ELF-1 (cell line): ENCODE measurements at places on chromosomes 7 and 10.

DNA sequence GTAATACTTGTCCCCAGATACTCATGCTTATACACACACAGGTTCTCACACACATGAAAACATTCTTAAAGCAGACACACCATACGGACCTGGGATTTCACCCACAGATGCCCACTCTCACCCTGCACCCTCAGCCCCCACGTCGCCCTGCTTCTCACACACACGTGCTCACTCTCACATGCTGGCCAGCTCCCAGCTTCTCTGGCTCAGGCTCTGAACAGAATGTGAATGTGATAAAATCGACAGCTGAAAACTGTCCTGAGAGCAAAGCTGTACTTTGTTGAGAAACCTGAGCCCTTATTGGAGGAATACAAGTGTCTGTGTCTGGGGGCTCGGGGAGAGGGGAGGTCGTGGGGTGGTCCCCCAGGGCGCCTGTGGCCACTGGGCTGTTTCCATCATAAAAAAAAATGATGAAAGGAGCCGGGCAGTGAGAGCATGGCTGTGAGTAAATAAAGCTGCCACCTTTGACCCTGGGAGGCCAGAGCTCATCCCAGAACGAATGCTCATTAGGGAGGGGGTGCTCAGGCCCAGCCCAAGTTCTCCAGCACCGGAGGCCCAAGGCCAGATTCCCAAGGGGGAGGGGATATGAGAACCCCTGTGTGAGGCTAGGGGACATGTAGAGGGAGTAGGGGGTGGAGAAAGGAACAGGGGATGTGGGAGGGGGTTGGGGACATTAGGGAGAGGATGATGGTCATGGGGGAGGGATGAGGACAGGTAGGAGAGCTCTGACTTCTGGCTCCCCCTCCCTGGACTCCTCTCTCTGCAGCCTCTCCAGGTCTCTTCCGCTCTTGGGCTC lies 18.1 kb upstream of the TLX1 start:
- DNase-seq = no peak

DNA sequence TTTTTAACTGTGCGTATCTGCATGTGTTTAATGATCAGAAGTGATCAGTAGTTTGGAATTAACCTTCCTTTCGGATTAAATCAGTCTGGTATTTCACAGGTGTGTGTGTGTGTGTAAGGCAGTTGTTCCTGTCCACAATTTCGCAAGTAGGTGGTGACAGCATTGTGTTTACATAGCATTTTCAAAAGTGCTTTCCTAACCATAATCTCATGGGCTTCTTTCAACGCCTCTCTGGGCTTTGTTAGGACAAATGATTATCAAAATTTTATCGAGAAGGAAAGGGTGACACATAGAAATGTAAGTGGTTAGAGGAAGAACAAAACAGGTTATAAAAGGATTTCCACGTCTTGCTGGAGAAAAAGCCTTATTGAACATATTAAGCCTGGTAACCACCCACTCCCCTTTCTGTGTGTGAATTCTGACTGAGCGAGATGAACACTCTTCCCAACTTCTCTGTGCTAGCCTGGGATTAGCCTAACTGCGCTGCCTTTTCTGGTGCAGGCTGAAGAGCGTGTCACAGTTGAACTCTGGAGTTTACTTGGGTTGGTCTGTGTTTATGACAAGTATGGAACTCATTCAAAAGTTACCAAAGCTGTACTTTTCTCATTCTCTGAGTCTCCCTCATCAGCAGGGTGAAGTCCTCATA lies 292.3 kb upstream of the PITRM1 start:
- DNase-seq = no peak

GRCh38 chr10:107054469-107055156 lies 109.9 kb downstream of the SORCS1 start:
- DNase-seq = no peak

DNA sequence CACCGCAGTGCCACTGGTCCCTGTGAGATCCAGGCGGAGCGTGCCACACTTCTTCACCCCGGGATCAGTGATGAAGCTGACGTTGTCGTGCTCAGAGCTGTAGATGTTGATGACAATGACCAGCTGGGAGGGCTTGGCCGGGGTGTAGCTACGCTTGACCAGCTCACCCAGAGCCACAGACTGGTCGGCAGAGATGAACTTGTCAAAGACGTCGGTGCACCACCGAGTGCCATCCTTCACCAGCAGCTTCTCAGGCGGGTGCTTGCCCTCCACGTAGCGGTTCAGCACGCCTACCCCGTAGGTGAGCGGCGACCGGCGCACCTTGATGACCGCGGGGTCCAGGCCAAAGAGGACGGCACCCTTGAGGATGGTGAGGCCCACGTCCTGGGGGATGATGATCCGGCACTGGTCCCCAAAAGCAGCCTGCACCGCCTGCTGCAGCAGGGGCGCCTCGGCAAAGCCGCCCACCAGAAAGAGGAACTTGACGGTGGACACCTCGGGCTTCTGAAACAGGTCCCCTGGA lies 54.2 kb downstream of the PNLIPRP2 start:
- no peak for DNase-seq

GRCh38 chr10:24197263-24197662 lies 11.7 kb upstream of the KIAA1217 start:
- no peak for DNase-seq

GRCh38 chr7:25947669-25948516 lies 204.1 kb upstream of the NFE2L3 start:
- no peak for DNase-seq

- DNase-seq = no peak
These were observed 29.9 kb upstream of the HBP1 start for GRCh38 chr7:107138696-107139420.

GRCh38 chr7:80644054-80644453 lies 5.6 kb downstream of the CD36 start:
- no peak for DNase-seq

DNA sequence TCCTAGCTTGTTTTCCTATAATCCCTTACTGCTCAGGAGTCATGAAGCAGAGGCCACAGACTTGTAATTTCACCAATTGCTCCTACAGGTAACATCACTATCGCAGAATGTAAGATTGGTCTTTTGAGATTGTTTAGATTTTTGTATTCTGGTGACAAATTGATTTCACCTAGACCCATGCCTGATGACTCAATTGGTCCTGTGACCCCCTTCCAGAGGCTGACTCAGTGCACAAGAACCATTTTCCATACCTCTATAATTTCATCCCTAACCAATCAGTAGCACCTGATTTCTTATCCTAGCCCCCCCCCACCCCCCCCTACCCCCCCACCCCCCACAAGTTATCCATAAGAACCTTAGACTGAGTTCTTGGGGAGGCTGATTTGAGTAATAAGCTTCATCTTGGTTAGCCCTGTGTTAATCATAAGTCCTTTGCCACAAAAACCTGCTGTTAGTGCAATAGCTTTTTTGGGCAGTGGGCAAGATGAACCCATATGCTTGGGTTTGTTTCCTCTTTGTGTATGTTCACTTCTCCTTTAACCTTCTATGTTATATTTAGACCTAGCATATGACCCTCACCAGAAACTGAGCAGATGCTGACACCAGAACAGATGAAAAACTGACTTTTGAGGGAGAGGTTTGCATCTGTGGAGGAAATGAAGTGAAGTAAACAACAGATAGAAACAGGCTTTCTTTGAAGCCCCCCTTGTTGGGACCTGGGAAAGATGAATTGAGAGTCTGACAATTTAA lies 187.1 kb downstream of the KIF20B start:
- DNase-seq = no peak

DNA sequence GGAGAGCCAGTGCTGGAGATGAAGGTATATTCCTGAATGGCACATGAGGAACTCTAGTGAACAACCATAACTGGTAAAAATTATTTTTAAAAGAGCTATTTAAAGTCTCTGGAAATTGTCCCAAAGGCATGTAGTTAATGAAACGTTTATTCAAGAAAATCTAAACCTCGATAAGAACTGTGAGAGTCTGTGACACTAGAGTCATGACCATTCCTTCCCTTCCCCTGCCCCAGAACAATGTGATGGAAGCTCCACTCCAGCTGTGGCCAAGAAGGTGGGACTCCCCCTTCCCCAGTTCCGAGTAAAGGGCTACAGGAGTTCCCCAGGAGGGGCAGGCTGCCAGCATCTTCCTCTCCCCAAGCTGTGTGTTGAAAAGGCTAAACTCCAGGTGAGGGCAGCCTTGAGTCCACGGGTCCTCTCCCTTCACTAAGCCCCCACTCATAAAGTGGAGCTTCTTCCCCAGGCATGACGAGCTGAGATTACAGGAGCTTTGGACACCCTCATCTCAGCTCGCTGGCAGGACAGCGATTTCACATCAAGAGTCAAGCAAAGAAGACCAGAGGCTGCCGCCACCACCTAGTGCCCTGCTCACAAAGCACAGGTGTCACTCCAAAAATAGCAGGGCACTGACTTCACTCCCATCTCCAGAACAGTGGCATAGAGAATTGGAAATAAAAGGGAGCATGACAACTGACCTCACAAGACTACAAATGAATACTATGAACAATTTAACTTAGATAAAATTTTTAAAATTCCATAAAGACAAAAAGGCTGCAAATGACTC lies 68.5 kb downstream of the NHLRC2 start:
- DNase-seq = peak; percentile 27

- DNase-seq = no peak
These were observed 165.7 kb downstream of the HECW1 start for GRCh38 chr7:43278088-43278644.

DNA sequence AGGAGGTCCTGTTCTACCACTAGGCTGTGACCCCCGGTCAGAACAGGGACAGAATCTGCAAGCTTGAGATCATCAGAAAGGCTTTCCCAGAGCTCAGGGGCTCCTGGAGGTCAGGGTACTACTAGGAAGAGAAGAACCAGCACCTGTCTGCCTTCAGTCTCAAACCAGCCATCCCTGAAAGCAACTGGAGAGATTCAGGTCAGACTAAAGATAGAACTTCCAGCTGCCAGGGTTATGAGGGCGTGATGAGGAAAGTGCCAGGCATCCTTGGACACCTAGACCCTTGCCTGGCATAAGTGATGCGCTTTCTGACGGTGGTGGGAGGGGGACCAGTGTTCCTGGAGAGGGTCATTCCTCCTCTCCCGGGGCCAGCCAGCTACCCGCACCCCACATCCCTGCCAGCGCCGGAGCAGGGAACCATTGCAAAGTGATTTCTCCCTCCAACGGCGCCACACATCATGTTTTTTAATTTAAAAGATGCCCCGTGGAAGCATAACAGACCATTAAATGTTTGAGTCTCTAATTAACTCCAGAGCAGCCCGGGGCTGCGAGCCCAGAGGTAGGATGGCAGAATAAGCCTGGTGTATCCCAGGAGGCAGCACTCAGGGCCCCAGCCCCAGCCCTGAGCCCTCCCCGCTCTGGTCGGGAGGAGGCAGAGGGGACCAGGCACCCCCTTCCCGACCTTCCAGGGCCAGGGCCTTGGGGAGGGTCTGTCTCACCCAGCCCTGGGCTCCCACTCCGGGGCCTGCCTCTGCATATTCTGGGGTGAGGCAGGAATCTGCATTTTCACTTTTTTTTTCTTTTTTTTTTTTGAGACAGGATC lies 64.0 kb downstream of the ELFN1 start:
- DNase-seq = no peak

DNA sequence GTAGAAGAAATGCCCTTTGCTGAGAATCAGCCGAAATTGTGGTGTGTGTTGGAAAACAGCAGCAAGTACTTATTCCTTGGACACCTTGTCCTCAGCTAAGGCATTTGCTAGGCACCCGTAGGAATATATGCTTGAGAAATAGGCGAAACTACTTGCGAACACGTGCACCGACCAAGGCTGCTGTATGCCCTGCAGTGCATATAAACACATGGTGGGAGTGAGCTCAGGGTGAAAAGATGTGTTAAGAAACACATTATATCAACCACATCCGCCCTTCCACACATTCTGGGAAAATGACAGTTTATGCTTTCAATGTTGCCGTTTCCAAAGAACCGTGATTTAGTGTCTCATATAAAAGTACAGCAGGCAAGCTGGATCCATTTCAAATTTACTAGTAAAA lies 199.2 kb downstream of the JCAD start:
- DNase-seq = no peak

DNA sequence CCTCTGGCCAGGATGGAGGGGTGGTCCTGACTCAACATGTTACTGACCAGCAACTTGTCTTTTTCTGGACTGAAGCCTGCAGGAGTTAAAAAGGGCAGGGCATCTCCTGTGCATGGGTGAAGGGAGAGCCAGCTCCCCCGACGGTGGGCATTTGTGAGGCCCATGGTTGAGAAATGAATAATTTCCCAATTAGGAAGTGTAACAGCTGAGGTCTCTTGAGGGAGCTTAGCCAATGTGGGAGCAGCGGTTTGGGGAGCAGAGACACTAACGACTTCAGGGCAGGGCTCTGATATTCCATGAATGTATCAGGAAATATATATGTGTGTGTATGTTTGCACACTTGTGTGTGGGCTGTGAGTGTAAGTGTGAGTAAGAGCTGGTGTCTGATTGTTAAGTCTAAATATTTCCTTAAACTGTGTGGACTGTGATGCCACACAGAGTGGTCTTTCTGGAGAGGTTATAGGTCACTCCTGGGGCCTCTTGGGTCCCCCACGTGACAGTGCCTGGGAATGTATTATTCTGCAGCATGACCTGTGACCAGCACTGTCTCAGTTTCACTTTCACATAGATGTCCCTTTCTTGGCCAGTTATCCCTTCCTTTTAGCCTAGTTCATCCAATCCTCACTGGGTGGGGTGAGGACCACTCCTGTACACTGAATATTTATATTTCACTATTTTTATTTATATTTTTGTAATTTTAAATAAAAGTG lies 6.0 kb downstream of the PLAU start:
- DNase-seq = no peak

GRCh38 chr10:122655524-122656307 lies 43.9 kb downstream of the C10orf120 start:
- DNase-seq = no peak
